Right lobe of liver (tissue), 6 donors: ENCODE measurements at places on chromosomes 16 and 17.
A peak's percentile ranks its signal among the peaks of the same experiment; 100 is the strongest.

DNA sequence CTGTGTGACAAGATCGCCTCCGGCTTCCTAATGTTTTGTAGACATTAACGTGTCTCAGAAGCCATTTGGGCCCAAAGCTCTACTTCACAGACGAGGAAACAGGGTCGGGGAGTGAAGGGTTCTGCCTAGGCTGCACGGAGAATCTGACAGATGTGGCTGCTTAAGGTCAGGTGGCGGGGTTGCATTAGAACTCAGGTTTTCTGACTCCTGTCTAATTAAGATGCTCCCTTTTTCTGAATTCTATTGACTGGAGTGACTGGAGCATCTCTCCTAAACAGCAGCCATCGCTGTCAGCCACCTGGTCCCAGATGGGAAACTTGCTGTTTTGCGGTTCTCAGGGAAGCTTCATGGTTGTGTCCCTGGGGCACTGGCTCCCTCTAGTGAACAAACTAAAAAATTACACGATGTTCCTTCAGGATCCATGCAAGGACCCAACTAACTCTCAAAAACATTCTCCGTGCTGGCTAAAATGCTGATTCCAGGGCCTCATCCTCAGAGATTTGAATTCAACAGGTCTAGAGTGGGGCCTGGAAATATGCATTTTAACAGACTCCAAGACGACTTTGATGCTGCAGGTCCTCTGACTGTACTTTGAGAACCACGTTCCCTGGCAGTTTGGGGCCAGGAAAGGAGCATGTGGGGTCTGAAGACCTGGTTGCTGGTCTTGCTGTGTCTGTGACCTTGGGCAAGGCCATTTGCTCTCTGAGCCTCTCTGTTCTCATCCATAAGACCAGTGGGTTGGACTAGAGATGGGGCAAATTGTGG is 117.4 kb downstream of the IRF8 start:
- DNase-seq: no peak

DNA sequence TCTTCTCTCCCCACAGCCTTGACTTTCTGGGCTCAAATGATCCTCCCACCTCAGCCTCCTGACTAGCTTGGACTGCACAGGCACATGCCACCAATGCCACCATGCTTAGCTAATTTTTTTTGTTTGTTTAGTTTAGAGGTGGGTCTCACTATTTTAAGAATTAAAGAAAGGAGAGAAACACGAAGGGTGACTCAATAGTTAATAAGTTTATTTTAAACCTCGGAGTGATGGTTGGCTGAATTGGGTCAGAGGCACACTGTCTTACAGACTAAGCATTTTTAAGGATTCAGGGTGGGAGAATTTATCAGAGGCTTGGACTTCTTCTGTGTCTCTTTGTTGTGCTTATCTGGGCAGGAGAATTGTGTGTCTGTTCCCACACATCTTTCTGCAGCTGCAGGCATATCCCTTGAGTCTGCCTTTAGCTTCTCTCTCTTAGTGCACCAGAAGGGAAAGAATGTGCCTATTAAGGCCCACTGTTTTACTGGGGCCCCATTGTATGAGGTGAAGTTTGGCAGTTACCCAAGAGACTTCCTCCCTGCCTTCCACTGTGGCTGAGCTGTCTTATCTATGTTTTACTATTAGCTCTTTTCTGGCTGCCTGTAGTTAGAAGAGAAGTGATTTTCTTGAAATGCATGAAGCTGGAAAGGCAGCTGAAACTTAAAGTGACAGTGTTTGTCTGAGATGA is 2172.0 kb downstream of the TP53TG3F start:
- DNase-seq: no peak

DNA sequence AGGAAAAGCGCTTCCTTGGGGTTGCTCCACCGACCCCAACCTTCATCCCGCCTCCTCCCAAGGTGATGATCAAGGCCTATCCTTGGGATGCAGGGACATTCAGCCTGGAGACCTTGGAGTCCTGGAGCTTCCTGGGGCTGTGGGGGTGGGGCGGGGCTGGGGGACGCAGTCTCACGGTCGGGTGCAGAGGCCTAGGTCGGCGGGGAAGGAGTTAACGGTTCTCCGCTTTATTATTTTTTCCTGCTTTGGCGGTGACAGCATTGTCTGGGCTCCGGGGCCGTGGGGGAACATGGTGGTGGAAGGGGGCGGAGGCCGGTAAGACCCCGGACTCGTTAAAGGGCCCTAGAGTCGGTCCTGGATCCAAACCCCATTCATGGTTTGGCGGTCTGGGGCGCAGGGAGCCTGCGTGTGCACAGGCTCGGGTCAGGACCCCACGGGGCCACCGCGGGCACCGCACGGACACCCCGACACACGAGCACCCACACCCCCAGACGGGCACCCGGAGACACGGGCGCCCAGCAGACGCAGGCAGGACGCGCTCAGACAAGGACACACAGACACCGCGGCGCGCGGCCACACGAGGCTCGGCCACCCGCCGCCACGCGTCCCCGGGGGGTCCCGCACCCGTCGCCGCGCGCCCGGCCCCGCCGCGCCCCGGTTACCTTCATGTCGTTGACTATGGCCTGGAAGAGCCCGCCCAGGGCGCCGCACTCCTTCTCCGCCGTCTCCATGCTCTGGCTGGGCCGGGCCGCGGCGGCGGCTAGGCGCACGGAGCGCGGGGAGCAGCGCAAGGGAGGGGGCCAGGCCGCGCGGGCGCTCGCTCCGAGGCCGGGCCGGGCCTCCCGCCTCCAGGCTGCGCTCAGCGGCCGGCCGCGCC is 554 bp downstream of the MTSS2 start:
- DNase-seq: no peak

DNA sequence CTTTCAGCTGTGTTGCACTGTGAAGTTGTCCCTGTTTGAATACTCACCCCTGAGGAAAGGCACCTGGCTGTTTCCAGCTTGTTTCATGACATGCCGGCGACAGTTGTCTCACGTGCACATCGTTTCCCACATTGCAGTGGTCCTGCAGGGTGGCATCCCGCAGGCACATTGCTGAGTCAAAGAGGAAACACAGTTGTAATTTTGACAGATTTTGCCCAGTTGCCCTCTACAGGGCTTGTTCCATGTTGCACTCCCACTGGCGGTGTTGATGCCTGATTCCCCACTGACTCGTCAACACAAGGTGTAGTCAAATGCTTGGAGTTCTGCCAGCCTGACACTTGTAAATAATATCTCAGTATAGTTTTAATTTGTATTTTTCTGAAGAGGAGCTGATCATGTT is 23.8 kb downstream of the EPN2 start:
- no peak for DNase-seq

- peak; percentile 49 for DNase-seq
Measured at GRCh38 chr17:32659419-32659842, 172.6 kb downstream of the CDK5R1 start.

DNA sequence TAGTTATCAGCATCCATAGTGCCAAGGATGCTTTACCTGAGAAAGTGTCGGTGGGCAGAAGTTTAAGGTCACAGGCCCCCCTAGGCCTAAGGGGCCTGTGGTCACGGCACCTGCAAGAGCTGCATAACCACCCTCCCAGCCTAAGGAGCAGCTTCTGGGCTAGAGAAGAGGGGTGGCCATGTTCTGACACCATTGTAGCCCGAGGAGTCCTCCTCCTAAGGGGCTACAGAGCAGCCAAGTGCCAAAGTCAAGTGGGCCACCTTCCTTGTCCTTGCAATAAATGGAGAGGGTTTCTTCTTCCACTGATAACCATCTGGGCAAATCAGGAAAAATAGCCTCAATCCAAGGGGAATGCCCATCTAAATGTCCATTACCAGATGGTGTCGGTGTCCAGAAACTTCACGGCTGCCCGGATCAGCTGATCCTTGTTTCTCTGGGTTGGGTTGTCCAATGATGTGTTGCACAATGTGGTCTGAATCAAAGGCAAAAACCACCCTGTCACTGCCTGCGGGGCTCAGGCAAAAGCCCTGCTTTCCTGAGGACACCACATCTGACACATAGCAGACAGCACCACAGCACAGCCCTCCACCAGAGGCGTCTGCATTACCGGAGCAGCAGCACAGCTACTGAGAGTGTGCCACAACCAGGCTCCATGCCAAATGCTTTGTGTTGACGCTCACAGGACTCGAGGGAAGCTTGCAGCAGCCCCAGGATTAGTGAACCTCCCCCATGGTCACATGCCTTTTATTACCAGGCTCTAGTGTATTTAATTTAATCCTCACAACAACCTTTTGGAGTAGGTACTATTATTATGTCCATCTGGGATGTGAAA is 12.8 kb downstream of the ATPAF2 start:
- DNase-seq: peak; percentile 55

DNA sequence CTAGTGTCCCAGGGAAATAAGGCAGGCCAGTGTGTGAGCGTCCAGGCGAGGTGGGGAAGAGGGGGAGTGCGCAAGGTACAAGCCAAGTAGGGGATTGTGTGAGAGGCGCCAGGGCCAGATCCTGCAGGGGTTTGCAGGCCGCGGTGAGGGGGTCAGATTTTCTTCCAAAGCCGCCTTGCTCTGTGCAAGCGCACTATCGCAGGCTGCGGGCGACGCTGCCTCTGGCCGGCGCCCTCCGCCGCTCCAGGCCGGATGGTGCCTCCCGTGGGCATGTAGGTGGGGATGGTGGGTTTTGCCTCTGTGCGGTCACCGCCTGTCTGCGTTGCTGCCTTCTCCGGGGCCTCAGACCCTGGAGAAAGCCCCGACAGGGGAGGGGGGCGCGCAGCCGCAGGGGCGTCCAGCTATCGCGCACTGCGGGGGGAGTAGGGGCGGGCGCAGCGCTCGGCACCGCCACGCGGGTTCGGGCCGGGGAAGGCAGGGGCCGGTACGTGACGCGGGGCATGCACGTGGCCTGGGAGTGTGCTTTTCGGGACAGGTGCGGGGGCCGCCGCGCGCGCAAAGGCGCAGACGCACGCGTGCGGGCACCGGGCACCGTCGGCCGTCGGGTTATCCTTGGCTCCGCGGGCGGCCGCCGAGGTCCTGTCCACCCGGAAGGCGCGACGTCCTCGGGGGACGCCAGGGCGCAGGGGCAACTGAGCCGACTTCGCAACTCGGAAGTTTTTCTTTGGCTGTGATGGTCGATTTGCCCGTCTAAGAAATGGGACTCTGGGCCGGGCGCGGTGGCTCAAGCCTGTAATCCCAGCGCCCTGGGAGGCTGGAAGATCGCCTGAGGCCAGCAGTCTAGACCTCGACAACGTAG is 1.1 kb upstream of the HAPSTR1 start:
- peak; percentile 60 for DNase-seq

GRCh38 chr17:59506894-59507726 is 58.3 kb upstream of the DHX40 start:
- DNase-seq: no peak

- no peak for DNase-seq
Measured at GRCh38 chr17:4823373-4824089, 9.6 kb upstream of the MINK1 start.
